GM12892 (cell line): ENCODE measurements at places on chromosomes 7 and 10.

GRCh38 chr7:79806161-79806734 is 328.4 kb upstream of the GNAI1 start:
- DNase-seq = no peak

- no peak for DNase-seq
These were observed 534.1 kb downstream of the SDK1 start for GRCh38 chr7:3835109-3835508.

DNA sequence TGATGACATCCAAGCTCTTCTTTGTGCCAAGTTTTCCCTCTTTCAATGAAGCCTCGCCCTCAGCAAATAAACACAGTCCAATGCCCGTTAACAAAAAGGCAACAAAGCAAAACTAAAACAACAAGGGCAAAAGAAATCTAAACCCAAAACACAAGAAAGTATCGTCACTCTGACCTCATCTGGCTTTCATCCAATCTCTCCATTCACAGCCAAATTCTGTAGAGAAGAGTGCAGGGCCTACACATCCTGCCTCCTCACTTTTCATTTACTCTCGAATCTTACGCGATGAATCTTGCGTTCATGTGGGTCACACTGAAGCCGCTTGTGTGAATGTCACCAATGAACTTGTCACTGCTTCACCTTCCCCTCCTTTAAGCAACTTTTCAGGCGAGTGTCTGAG is 15.9 kb upstream of the AKR1E2 start:
- DNase-seq = no peak

GRCh38 chr7:124247691-124248090 is 214.8 kb upstream of the TMEM229A start:
- no peak for DNase-seq

DNA sequence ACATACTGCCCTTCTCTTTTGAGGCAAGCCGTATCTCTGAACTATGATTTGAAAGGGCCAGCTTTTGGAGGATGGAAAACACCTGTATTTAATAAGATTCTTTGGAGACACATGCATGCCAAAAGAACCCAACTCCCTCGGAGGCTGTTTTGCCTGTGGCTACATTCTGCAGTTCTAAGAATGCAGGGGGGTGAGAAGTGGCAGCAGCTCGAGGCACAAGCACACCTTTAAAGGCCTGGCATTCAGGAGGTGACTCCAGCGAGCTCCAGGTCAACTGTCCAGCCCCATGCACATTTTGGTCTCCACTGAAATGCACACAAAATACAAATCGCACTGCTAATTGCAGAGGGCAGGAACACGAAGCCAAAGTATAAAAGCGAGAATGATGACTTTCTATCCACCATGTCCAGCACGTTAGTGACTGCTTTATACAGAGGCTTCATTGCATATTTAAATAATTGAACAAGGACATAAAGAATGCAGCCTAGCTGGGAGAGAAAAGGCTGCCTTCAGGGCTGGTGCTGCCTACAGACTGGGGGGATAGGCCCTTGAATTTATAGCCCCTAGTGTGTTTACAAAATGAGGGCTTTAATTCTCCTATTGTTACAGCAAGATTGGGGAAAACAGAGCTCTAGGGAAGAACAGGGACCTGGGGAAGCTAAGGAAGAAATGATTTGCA is 359.3 kb downstream of the PLXNA4 start:
- DNase-seq = no peak

- no peak for DNase-seq
These were observed 214.7 kb downstream of the FRMD4A start for GRCh38 chr10:14116021-14116420.

- DNase-seq = no peak
These were observed 37.0 kb upstream of the LRRC17 start for GRCh38 chr7:102875700-102876295.

DNA sequence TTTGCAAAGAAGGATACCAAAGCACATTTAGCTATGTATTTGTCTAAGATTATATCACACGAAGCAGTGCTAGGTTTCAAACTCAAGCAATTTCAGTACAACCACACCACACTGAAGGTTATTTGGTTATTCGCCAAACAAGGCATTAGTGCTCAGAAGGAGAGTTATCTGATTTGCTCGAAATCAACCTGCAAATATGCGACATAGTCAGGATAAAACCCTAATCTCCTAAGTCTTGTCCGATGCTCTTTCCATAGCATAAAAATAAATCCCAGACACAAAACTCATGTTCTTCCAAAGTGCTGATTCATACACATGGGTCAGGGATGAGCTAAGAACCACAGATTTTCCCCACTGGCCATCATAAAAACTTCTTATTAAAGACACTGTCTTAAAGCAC is 1288.0 kb upstream of the SORCS1 start:
- DNase-seq = no peak

- DNase-seq = no peak
These were observed at the start of gene ASB15 for GRCh38 chr7:123601530-123601929. Gene ASB15, plus strand, starts transcription at chr7:123601821. Its CDS starts 12,682 bp downstream, at chr7:123614503.

DNA sequence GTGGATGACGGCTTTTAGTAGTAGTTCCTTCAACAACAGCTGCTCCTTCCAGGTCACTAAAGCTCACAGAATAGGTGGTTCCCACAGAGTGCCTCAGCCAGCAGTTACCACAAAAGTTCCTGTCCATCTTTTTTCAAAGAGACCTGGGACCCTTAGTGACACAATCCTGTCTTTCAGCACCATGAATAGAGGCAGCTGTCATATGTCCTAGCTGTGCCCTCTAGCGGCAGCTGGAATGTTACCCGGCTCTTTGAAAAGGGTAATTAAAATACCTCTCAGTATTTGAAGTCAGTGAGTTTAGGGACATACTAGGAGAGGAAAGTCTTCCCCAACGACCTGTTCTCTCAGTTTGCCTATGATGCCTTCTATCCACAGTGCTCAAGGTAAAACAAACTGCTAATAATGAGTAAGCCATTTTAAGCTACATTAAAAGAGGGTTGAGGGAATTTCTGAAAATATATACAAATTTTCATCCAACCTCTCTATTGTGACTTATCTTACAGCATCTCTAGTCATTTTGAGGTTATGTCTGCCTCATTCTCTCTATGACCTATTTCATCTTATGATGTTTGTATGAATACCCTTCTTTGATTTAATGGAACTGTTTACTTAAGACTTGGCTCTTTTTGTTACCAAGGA is 290.8 kb downstream of the NXPH1 start:
- DNase-seq = peak; percentile 5

DNA sequence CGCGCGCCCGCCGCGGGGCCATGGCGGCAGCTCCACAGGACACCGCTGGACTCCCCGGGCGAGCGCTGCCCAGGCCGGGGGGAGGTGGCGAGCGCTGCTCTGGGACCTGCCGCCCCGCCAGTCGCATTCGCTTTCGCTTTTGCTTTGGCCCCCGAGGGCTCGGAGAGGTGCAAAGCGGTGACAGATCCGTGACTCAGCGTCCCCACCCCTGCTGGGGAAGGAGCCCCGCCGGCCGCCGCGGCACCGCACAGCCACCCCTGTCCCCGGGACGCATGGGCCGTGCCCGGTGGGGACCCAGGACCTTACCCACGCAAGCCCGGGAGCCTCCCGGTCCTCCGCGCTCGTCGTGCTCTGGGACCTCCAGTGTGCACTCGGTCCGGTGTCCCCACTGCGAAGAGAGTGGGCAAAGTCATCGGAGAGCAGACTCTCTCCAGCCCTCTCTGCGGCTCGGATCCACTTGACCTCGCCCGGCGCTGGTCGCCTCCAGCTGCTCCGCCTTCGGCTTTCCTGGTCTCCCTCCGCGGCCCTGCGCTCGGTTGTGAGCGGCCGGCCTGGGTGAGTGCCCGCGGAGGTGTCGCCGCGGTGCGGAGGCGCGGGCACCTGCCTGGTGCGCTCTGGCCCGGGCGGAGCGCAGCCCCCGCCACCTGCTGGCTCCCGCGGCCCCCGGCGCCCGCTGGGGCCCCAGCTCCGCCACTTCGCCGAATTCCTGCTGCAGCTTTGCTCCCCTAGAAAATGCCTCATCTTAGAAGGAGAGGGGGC is at the start of gene IL15RA:
TSS of gene IL15RA (minus strand) at position 73 of the 759 bp plus-strand sequence. CDS start at position 22, 51 bp downstream.
- peak; percentile 82 for DNase-seq

GRCh38 chr7:1675036-1675671 is 5.1 kb downstream of the ELFN1 start:
- no peak for DNase-seq

DNA sequence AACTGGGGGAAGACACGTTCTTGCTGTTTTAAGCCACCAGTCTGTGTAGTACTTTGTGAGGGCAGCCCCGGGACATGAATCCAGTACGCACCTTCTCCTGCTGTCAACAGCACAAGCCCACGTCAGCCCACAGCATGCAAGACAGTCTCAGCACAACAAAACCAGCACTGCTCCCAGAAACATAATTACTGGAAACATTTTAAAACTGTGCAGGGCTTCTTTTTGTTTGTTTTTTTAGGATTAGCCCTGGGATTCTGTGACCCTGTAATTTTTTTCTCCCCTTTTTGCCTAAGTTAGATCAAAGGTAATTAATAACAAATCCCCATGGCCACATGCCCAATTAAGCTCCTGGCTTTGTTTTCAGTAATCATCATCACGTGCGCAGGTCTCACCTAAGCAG is 87.5 kb downstream of the VOPP1 start:
- DNase-seq = no peak

DNA sequence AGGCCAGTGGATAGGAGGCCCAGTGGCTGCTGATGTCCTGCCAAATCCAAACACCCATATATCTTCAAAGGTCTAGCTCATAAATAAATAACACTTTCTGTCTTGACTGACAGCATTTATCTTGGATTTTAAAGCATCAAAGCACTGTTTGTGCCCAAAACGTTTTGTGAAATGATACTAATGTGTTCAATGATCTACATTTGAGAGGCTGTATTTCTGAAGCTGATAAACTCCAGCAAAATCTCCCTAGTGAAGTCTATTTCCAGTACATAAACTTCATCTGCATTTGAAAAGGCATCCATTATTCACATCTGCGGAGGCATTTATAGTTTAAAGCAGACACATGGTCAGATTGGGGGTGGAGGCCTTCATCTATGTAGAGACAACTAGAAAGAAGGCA is 276.3 kb downstream of the HPSE2 start:
- DNase-seq = no peak

GRCh38 chr7:110621289-110621688 is 469.6 kb upstream of the LRRN3 start:
- DNase-seq = no peak

- no peak for DNase-seq
These were observed 27.1 kb downstream of the KLF6 start for GRCh38 chr10:3757638-3758490.

- DNase-seq = no peak
These were observed 71.3 kb downstream of the CHST15 start for GRCh38 chr10:124022066-124022465.

- DNase-seq = no peak
These were observed 115.4 kb upstream of the LRRN3 start for GRCh38 chr7:110975486-110975885.

DNA sequence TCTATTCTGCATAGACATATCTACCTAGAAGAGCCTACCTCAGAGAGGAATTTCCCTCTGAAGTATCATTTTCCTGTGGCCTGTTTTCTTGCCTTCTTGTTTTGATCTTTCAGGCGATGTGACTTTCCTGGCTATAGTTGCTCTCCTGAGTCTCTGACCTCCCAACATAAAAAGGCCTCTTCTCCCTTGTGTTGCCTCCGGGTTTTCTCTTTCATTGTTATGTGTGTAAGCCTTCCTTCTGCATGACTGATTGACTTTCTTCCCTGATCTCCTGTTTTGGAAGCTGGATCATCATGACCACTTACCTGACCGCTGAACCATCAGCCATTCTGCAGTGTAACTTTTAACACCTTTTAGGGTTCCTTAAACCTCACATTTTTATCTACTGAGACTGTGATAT is 441.5 kb upstream of the ETV1 start:
- DNase-seq = no peak

DNA sequence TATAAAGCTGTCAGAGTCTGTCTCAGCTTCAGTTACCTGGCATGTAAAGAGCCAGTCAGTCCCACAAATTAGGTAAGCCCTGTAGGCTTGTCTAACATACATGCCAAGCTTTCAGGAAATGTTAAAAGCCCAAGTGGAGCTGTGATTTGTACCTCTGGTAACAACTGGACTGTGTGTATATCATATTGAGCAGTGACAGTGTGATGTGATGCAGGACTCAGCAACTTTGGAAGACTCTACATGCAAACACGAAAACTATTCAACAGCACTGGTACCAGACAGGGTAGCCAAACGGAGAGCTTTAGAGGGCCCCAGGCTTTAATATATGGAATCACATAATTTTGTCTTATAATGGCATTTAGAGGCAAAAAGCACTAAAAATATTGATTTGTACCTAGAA is 587.9 kb downstream of the PHTF2 start:
- DNase-seq = no peak

DNA sequence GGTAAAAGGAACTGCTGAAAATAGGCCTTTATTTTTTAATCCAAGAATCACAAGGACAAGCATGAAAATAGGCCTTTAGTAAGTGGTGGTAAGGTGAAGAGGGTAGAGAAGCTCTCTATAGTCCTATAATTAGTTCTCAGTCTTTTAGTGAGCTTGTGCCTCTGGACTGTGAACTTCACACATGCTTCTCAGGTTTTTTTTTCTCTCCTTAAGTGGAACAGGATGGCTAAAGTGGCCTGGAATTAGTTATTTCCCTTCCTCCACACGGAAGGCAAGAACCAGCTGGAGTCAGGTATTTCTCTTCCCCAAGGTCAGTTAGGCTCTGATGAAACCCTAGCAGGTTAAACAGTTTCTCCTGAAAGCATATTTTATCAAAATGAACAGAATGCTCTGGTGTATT is 203.0 kb upstream of the MINDY3 start:
- DNase-seq = no peak

DNA sequence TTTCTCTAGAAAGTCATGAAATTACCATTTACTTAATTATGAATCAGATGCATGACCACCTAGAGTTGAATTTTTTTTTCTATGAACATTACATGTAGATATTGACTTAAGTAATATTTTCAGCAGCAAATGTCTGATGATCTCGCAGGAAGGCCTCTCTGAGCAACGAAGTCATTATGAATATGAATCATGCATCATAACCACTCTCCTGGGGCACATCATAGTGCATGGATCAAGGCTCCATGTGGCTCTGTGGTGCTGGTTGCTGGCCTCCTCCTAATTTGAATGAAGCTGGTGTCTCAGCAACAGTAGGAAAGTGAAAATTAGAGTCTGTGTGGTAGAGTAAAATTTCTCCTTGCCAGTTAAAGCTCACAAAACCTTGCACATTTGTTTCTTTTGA is 121.4 kb upstream of the INHBA start:
- no peak for DNase-seq

DNA sequence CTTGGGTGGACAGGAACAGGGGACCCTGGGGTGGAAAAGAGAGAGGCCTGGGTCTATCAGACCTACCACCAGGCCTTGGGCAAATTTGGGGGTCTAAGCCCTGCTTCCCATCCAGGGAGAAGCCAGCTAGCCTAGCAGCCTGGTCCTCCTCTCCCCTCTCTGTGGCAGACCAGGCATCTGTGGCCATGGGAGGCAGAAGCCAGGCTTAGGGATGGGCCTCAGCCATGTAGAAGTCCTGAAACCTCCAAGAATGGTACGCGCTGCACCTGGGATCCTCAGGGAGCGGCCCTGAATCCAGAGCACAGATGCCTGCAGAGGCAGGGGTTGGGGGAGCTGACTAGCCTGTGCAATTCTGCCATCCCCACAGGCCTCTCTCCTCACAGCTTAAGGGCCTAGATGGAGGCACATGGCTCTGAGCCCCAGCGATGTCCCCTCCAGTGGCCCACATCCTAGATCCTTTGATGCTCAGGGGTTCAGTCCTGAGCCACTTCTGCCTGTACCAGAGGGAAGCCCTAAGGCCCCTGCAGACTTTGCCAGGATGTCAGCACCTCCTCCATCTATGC is 21.2 kb downstream of the GRID1 start:
- no peak for DNase-seq
